ENCODE measurements at places on chromosomes 11 and 22. TPM values are rescaled to one million over a fixed set of nuclear protein-coding genes. Genes with fewer than 3 reads are reported as not detected.

Gene MYBPC3
- polyA plus RNA-seq: 0.10 TPM

Gene OR8B12
- not detected for polyA plus RNA-seq

Gene UBQLNL
- 1.2 TPM for polyA plus RNA-seq

Gene CYTH4
- polyA plus RNA-seq: 4.7 TPM

Gene NOX4
- polyA plus RNA-seq: 45.2 TPM

Gene INSC
- polyA plus RNA-seq: 1.1 TPM

Gene RAB39A
- 0.86 TPM for polyA plus RNA-seq

Gene KRTAP5-7
- polyA plus RNA-seq: 0.18 TPM

Gene SCO2
- polyA plus RNA-seq: 6.7 TPM

Gene MUC6
- 35.8 TPM for polyA plus RNA-seq

Gene AP1B1
- 48.8 TPM for polyA plus RNA-seq

Gene DNAJB7
- polyA plus RNA-seq: 0.24 TPM

Gene ZP1
- 0.11 TPM for polyA plus RNA-seq

Gene PACSIN3
- 44.6 TPM for polyA plus RNA-seq

Gene MS4A4A
- 9.9 TPM for polyA plus RNA-seq

Gene OR5A1
- 0.01 TPM for polyA plus RNA-seq

Gene MPEG1
- 8.3 TPM for polyA plus RNA-seq

Gene MMP27
- polyA plus RNA-seq: not detected

Gene MALAT1
- polyA plus RNA-seq: 1,101 TPM

GRCh38 chr11:19576054-19576453 lies 136.6 kb upstream of the NAV2 start:
- DNase-seq: no peak

DNA sequence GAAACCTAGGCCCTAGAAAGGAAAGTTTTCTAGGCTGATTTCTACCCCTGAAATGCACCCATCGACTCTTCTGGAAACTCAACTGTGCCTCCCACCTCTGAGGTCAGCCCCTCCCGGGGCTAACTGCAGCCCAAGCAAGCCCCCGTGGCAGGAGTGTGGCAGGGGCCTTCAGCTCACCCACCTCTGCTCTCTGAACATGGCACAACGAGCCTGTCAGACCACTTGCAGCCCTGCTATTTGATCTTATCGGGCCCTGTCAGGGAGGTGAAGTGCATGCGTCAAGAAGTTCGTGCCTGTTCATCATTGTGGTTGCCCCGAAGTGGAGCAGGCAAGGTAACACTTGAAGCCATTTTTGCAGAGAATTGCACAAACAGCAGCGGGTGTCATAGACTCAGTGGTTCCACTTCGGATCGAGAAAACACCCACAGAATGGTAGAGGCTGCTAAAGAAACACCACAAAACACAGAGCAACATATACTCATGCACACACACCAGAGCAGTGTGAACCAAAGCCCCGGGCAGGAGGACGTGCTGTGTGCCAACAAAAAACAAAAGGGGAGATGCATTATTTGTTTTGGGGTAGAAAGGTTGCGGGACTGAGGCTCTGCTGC lies 262.7 kb downstream of the ETS1 start:
- no peak for DNase-seq

GRCh38 chr11:115590254-115590653 lies 86.0 kb upstream of the CADM1 start:
- DNase-seq: no peak

DNA sequence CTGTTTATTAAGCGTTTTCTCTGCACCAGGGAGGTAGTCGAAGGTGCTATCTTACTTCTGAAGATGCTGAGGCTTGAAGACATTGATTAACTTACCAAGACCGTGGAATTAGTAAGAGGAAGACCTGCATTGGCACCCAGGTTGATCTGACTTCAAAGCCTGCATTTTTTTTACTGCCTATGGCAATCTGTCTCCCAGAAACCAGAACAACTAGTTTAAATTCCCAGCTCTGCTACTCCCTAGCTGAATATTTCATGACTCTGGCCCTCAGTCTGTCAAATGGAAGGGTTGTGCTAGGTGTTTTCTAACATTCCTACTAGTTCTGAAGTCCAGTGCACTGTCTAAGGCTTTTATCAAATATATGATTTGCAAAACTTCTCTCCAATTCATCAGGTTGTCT lies 52.0 kb upstream of the GRAMD1B start:
- DNase-seq: no peak

- no peak for DNase-seq
These were observed 11.2 kb downstream of the DPP3 start for GRCh38 chr11:66491315-66491935.

DNA sequence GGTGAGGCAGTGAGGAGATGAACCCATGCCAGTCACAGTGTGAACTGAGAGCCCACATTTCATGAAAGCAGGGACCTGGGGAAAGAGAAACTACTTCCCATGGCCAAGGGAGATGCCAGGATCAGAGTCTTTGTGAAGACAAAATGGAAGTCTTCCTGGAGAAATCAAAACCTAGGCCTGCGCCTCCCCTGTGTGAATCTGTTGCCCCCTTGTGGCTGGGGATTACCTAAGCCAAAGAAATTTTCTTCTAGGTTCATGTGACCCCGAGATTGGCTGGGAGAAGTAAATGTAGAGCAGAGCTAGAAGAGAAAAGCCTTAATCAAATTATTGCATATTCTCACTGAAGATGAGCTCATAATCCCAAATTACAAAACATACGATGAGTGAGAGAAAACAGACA lies 1075.3 kb downstream of the TBC1D22A start:
- DNase-seq: no peak

GRCh38 chr11:15204711-15205110 lies 90.0 kb downstream of the INSC start:
- DNase-seq: no peak

DNA sequence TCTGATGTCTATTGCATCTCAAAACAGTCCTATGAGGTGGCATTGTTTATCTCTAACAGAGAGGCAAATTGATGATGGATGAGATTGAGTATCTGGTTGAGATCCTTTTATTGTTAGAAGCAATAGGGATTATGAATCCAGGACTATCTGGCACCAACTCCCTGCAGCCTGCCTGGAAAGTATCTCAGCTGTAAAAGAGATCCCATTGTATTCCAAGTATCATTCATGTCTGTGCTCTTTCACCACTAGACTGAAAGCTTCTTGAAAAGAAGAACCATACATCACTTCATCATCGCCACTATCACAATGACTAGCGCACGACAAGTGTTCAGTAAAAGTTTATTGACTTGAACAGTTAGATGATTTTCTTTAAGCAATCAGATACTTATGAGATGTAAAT lies 41.9 kb upstream of the PCF11 start:
- no peak for DNase-seq

GRCh38 chr11:32333320-32333991 lies 101.9 kb downstream of the WT1 start:
- no peak for DNase-seq

GRCh38 chr11:85685125-85685819 lies 723 bp downstream of the CCDC89 start:
- DNase-seq: peak; percentile 78

- DNase-seq: no peak
These were observed 19.3 kb downstream of the MB start for GRCh38 chr22:35597692-35598395.

GRCh38 chr11:57571606-57572005 lies 4.1 kb upstream of the UBE2L6 start:
- no peak for DNase-seq

DNA sequence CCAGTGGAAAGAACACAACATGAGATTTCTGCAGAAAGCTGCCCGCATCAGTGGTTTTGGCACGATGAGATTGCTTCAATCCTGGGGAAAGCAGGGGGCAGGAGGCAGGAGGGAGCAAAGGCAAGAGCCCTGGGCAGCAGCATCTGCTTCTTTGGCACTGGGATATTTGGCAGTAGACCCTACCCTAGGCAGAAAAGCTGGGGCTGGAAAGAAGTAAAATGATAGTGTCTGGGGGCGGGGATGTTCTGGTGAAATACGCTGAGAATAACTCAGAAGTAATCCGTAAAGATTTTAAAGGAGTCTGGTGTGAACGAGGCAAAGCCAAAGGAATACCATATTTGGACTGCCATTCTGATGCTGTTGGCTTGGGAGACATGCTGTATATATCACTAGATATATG lies 62.0 kb downstream of the FAM76B start:
- no peak for DNase-seq

DNA sequence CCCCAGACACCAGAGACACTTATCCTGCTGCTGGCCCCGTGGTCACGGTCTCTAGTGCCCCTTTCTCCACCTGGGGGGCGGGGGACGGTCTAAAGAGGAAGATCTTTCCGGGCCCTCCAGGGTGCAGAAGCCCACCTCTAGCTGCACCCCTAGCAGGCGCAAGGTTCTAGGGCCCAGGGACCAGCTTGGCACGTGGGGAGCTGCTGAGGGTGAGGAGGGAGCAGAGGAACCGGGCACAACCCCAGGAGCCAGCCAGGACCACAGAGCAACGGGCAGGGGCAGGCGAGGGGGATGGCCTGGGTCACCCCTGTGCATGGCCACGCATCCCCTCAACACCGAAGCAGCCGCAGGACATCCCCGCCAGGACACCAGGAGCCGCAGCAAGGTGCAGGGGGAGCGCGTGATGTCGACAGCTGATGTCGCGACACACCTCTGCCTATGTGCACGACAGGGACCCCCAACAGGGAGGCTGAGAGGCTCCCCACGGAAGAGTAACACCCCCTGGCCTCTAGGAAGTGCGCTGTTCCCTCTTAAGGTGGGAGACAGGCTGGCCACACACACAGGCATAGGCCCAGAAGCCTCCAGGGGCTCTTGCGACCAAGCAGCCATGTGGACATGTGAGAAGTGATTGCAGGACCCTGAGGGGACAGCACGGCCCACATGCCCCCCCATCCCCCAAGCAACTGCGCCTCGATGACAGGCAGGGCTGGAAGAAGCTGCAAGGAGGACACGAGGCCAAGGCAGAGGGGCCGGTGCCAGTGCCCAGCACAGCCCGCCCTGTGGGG lies 5.1 kb downstream of the LRFN4 start:
- no peak for DNase-seq

GRCh38 chr22:20080776-20081654 lies 974 bp downstream of the DGCR8 start:
- peak; percentile 48 for DNase-seq

GRCh38 chr22:46894081-46894671 lies 131.7 kb downstream of the TBC1D22A start:
- DNase-seq: peak; percentile 49

DNA sequence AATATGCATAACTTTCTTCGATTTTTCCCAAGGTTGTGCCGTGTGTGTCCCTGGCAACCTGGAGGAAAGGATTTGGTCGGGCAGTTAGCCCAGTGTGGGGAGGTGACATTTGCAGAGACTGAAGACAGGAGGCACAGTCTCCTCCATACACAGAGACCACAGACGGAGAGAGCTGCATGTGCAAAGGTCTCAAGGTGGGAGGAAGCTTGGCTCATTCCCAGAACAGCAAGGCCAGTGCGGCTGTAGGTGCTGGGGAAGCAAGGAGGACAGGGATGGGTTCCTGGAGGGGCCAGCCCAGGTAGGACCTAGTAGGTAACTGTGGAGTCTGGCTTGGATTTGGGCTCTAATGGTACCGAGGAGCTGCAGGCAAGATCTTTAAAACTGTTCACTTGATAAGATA lies 20.7 kb upstream of the CPT1A start:
- no peak for DNase-seq

GRCh38 chr22:35928285-35928798 lies 100.3 kb downstream of the RBFOX2 start:
- DNase-seq: no peak

DNA sequence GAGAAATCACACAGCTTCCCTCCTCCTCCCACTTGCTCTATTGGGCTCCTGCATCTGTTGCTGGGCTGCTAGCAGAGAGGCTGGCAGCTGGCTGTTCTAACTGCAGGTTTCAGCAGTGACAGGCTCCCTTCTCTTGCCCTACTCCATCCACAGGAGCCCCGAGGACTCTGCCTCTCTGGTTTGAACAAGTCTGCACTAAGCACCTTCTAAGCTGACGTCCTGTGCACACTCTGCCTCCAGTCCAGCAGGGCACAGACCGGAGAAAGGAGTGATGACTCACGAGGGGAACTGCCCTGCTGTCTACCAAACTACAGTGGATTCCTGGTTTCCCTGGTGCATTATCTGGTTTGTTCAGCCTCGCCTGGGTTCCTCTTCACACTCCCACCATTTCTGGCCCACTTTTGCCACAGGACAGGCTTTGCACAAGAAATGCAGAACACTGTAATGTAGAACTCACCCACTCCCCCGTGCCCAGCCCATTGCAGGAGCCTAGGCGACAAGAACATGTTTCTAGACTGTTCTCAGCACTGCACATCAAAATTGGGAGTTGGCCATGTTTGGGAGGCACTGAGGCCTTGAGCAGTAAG lies 26.0 kb downstream of the IL10RA start:
- DNase-seq: no peak

DNA sequence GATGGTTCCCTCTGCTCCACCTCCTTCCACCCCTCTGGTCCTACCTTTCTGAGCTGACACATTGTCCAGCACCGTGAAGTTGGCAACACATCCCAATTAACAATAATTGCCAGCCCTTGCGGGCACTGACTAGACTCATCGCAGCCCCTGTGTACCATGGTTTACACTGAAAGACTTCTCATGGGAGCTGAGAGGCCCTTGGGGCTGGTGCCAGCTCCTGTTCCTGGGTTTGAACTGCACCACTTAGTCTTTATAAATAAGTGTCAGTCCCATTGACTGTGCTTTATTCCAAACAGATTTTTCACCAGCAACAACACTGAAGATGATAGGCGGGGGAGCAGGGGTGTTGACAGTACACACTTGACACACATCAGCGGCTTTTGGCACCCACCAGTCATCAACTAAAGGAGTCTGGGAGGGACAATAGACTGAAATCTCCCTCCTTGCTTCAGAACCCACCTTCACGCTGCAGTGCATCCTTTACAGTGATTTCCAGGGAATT lies 447.3 kb downstream of the NTM start:
- DNase-seq: no peak

DNA sequence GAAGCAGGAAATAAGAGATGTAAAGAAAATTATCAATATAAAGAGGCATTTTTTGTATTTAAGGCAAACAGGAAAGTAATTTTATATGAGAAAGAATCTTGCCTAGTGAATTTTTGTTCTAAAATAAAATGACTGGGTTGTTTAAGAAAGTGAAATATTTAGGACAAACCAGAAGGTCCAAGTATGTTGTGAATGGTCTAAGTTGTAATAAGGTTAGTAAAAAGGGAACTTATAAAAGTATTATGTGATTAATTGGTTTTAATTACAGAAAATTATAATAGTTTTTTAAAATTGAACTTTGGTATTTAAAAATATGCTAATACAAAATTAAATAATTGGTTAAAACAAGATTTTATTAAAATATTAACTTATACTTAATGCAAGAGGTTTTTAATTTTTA lies 26.6 kb upstream of the EI24 start:
- DNase-seq: no peak

- DNase-seq: no peak
These were observed 1072.4 kb downstream of the BRD1 start for GRCh38 chr22:48755059-48755949.

- DNase-seq: peak; percentile 87
These were observed at the start of gene SLC6A5 for GRCh38 chr11:20599221-20600019. TSS of gene SLC6A5 (plus strand) at chr11:20599608. CDS start at chr11:20599673, 65 bp downstream.

- no peak for DNase-seq
These were observed 157.0 kb downstream of the BRD1 start for GRCh38 chr22:49670456-49671330.

- DNase-seq: no peak
These were observed at the start of gene FAM83F for GRCh38 chr22:39994566-39995392. TSS of gene FAM83F (plus strand) at chr22:39994954. CDS start at chr22:39995043, 89 bp downstream.
